Cortex of kidney (tissue), 1 donor: ENCODE measurements at places on chromosomes 2 and 18.

- no peak for DNase-seq
Measured at GRCh38 chr18:47968721-47969120, 38.3 kb upstream of the SMAD2 start.

- DNase-seq, result no peak
Measured at GRCh38 chr2:28488083-28488830, 7.6 kb upstream of the PLB1 start.

DNA sequence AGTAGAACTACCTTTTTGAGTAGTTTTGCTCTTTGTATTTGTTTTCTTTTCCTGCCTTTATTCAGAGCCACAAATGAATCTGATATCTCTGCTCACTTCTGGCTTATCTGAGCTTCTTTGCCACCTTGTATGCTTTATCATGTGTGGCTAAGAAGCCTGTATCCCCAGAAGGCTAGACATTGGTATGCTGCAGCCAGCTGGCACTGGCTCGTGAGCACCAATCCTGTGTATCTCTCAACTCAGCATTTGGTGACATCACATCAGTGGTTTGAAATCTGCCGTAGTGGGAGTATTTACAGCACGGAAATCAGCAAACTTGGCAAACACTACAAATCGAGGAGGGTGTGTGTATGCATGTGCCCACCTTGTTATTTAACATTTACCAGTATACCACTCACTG, 183.7 kb upstream of the LHCGR start:
- no peak for DNase-seq

DNA sequence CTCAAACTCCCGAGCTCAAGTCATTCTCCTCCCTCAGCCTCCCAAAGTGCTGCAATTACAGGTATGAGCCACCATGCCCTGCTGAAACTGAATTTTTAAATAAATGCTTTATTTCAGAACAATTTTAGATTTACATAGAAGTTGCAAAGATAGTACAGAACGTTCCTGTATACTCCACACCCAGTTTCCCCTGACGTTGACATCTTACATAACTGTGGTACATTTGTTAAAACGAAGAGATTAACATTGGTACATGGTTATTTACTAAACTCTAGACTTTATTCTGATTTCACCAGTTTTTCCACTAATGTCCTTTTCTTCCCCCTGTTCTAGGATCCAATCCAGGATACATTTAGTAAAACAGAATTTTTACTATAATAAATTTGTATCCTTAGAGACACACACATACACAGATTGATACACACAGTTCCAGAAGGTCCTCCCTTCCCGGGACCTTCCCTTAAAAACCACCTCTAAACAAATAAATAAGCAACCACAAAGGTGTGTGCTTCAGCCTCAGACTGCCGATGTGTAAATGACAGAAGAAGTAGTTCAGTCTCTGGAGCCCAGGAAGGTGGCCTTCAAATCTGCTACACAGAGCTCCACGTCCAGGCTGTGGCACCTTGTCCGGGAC, 6.9 kb downstream of the NEU2 start:
- DNase-seq, result no peak

- no peak for DNase-seq
Measured at GRCh38 chr2:14774436-14774968, 142.0 kb downstream of the LRATD1 start.

DNA sequence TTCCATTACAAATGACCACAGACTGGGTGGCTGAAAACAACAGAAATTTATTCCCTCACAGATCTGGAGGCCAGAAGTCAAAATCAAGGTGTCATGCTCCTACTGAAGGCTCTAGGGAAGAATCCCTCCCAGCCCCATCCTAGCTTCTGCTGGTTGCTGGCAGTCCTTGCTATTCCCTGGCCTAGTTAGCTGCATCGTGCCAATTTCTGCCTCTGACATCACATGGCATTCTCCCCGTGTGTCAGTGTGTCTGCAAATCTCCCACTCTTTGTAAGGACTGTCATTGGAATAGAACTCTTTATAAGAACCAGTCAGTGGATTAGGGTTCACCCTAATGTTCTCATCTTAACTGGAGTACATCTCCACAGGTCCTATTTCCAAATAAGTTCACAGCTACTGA, 30.5 kb upstream of the NCKAP5 start:
- no peak for DNase-seq

- no peak for DNase-seq
Measured at GRCh38 chr2:225415341-225415740, 15.8 kb downstream of the NYAP2 start.

GRCh38 chr2:128594953-128595677, 276.4 kb upstream of the HS6ST1 start:
- DNase-seq, result no peak

GRCh38 chr2:235493775-235494715, at the start of gene AGAP1:
Gene AGAP1, plus strand, starts transcription at chr2:235494043.
- no peak for DNase-seq

- DNase-seq, result no peak
Measured at GRCh38 chr2:172985139-172985892, 90.3 kb upstream of the MAP3K20 start.

DNA sequence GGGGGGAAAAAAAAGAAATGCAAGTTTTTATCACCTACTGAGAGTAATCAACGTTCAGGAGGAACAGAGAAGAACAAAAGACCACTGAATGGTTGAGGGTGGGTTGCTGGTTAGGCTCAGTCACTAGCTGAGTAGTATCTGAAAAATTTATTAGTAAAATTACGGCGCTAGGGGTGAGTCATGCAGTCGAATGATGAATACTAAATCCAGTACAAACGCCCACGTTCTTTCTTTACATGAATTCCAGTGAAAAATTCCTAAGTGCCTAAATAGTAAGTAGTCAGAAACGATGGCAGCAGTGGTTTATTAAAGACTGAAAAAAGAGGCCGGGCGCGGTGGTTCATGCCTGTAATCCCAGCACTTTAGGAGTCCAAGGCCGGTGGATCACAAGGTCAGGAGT, 52.0 kb downstream of the TEKT4 start:
- DNase-seq, result no peak

GRCh38 chr18:45168866-45169600, 446.2 kb upstream of the SLC14A2 start:
- DNase-seq, result no peak

DNA sequence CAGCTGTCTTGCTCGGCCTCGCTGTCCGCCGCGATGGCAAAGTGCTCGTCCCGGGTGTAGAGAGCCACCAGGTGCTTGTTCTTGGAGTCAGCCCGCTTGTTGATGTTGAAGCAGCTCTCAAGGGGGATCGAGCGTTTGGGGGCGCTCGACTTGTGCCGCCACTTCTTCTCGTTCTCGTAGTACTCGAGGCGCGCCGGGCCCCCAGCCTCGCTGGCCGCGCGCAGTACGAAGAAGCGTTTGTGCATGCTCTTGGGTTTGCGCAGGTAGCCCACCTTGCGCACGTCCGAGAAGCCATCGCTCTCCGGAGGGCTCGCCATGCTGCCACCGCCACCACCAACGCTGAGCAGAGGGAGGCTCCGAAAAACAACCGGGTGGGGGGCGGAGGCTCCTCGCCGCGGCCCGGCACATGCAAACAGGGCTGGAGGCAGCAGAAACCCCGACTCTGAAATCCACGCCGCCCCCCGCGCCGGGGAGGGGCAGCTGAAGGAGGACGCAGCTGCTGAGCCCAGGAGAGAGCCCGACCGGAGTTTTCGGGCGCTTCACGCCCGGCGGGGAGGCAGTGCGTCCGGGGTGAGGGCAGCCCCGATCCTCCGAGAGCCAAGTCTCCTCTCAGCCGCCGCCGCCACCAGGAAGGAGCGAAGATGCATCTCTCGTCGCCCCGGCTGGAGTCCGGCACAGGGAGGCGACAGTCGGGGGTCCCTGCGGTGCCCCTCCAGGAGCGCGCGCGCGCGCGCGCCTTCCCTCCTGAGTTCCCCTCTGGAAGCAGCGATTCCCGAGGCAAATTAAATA, 1.0 kb downstream of the IRS1 start:
- no peak for DNase-seq

GRCh38 chr2:56229397-56230060, 45.7 kb downstream of the CCDC85A start:
- no peak for DNase-seq

GRCh38 chr2:127428815-127429109, 10.5 kb downstream of the PROC start:
- DNase-seq, result no peak

GRCh38 chr2:231339316-231339715, 56.2 kb upstream of the B3GNT7 start:
- DNase-seq, result no peak

DNA sequence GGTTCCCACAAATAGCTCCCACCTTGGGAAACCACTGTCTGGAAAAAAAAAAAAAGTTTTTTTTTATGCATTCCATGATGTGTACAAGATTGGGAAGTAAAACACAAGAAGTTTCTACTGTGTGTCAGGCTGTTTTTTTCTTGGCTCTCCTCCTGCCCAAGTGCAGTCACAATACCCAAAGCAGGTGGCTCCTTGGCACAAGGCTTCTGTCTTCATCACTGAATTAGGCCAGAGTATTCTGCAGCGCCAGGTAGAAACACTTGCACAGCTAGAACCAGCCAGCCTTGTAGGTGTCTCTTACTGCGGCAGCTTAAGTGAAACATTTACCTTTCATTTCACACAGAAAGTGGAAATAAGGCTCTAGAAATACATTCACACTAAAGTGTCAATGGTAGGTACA, 23.8 kb upstream of the MAL start:
- no peak for DNase-seq

DNA sequence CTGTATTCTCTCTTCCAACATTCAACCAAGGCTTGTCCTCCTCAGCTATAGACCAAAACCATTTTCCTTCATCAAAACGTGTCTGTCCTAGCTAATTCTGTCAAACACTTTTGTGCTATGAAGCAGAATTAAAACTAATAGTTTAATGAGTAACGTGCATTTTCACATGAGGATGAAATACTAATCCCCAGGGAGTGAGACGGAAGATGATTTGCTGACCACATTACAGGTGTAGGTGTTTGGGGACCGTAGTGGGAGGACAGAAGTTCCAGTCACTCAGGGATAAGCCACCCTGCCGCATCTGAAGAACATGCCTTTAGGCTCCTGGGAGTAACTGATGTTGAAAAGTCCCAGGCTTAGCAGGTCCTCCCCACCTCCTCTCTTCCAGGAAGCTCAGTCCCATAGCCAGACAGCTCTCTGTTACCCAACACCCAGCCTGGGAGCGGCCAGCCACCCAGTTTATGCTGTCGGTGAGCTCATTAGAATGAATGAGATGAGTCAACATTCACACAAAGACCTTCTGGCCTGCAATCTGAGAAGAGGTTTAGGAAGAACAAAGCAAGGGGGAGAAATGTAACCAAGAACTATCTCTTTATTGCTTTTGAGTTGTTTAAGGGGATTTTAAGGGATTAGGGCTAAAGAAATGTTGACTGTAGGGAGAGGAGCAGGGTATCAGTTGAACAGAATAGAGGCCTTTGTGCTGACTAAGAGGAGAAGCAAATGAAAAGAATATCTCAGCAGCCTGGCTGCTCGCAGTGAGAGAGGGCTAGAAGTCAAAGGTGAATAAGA, 122.5 kb downstream of the FOXI3 start:
- DNase-seq, result no peak

DNA sequence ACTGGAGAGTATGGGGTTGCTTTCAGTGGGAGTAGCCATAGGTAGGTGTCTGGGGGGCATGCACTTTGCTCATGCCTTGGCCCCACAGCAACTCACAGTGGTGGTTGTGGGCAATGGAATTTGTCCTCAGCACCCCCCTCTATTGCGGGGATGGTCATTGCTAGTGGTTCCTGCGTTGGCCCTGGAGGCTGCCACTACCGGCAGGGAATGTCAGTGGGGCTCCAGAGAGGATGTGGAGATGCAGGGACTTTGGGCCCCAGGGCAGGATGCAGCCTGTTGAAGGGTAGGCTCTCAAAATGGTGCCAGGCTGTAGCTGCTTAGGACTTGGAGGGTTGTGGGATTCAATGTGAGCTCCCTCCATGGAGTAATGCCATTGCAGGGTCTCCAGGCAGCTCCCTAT, 125.0 kb downstream of the XRCC5 start:
- DNase-seq, result no peak

DNA sequence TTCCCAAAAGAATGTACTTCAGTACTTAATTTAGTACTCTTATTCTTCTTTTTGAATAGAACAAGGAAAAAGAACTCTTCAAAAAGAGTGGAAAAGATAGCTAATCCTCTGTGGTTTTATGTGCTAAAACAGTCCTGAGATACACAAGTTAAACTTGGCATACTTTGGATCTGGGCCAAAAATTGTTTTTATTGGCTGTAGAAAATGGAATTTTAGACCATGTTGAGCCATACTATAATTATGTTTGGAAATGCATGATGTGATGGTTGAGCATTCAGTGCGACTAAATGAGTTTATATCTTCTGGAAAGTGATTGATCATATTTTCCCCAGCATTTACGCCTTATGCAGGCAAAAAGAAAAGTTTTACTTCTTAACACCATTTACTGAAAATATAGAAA, 18.0 kb upstream of the PDE1A start:
- no peak for DNase-seq

DNA sequence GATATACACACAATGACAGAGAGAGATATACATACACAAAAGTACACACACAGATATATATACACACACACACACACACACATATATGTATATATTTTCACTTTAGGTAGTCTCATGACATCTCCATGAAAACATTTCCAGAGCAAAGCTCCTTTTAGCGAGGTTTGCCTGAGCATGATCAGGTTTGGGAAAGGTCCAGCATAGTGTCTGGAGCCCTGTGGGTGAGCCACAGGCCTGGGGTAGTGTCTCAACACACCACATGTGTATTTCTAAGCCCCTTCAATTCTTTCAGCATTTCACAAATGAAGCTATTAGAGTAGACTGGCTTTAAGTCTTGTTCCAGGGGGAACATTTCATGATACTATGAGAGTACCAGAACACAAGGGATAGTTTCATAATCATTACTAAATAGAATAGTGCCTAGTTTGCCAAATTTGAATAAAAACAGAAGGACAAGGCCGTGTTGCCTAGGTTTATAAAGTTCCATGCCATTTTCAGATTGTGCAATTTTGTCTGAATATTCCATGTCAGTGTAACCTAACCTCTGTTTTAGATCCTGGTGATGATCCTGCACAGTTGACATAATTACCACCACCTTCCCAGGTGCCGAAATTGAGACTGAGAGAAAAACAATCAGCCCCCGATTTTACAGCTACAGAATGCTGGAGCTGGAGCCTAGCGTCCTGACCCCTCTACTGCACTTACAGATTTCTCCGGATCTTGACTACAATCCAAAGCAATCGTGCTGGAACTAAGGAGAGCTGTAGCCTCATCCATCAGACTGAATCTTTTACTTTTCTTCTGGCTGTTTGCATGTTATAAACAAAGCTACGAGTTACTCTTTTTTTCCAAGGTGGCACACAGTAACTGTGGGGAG, 332.7 kb downstream of the CYRIA start:
- DNase-seq, result no peak
